K562 (cell line): ENCODE measurements at places on chromosomes 2 and 18. TPM values are rescaled to one million over a fixed set of nuclear protein-coding genes. Genes with fewer than 3 reads are reported as not detected.
A peak's percentile ranks its signal among the peaks of the same experiment; 100 is the strongest.

DNA sequence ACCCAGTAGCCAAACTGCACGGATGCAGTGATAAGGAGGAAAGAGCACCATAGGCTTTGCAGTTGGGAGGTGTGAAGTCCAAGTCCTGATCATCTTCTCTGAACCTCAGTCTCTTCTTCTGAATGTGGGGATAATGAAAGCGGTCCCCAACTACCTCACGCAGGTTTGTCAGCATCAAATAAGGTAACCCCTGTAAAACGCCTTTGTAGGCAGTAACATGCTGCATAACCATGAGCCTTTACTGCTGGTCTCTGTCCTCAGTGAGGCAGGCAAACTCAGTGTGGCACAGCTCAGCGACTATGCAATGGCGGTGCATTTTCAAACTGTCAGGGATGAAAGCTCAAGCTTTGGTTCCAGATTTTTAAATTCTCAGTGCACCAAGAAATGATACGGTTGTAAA lies 46.1 kb downstream of the DNMT3A start:
- DNase-seq, result no peak

DNA sequence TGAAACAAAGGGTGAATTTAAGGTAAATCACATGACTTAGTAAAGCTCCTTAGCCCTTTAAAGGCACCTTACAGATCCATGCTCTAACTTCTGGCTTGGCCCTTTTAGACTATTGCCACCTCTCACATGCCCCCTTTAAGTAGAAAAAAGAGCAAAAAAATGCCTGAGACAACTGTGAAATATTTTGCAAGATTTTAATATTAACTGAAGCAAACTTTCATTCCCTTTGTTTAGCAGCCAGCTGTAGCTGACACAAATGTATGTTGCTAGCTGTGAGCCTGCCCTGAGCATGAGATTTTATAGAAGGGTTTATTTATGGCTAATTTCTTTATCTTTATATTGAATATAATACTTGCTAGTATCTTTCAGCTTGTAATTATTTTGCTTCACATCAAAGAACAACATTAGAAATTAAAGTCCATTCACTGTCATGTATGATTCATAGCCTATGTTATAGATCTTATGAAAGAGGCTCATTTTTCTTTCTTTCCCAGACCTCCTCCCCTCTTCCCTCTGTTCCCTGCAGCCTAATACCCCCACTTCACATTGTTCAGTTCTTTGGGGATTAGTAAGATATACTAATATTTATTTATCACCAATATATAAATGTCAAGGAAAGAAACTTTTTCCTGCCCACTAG lies 637.2 kb upstream of the ZEB2 start:
- no peak for DNase-seq

DNA sequence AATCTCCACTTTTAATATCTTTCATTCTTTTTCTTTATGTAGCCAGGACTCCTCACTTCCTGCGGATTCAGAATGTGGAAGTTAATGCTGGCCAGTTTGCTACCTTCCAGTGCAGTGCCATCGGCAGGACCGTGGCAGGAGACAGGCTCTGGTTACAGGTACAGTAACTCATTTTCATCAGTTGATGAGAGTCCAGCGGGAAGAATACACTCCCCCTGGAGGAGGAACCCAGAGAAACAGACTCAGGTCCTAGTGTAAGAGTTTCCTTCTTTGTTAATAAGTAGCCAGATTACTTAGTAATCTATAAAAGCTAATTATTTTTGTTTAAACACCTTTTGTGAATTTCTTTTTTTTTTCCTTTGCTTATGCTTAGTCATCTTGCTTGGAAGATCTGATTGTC lies 359.4 kb downstream of the PTPRM start:
- DNase-seq, result peak; percentile 9

- no peak for DNase-seq
Measured at GRCh38 chr2:74390606-74391005, 10.5 kb upstream of the DCTN1 start.

DNA sequence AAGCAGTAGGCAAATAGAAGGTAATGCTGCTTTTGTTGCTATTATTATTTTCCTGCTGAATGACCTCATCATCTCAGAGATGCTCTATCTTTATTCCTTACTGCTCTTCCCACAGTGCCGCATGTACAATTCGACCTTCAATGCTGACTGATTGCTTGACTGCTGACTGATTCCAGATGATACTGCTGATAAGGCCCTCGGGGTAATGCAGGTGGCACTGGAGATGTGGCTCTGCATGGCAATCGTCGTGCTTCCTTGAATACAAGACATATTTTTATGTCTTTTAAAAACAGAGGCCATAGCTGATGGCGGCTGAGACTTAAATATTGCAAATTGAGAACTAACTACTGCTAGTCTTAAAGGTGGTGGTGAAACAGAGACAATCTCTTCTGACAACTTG lies 146.6 kb downstream of the LOXHD1 start:
- no peak for DNase-seq

Gene ERFE
- polyA plus RNA-seq, result 7.1 and 8.2 TPM in 2 replicates

- no peak for DNase-seq
Measured at GRCh38 chr2:126650994-126651393, 5.0 kb upstream of the GYPC start.

DNA sequence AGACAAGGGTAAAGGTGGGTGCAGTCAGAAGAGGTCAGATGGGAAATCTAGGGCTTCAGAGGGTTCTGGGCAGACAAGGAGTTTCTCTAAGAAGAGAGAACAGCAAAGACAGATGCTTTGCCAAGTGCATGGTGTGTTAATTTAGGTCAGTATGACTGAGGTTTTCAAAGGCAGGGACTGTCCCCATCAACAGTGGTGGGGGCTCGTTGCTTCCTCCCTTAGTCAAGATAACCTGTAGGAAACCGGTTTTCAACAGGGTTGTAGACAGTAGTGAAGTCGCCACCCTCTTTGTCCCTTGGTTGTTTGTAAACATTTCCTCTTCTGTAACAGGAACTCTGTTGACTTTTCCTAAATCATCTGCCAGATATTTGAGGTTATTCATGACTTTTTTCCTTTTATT lies 11.6 kb downstream of the RAB12 start:
- DNase-seq, result no peak

- DNase-seq, result no peak
Measured at GRCh38 chr2:120842456-120843439, 107.1 kb downstream of the GLI2 start.

GRCh38 chr2:50865235-50865634 lies 166.7 kb downstream of the NRXN1 start:
- no peak for DNase-seq

DNA sequence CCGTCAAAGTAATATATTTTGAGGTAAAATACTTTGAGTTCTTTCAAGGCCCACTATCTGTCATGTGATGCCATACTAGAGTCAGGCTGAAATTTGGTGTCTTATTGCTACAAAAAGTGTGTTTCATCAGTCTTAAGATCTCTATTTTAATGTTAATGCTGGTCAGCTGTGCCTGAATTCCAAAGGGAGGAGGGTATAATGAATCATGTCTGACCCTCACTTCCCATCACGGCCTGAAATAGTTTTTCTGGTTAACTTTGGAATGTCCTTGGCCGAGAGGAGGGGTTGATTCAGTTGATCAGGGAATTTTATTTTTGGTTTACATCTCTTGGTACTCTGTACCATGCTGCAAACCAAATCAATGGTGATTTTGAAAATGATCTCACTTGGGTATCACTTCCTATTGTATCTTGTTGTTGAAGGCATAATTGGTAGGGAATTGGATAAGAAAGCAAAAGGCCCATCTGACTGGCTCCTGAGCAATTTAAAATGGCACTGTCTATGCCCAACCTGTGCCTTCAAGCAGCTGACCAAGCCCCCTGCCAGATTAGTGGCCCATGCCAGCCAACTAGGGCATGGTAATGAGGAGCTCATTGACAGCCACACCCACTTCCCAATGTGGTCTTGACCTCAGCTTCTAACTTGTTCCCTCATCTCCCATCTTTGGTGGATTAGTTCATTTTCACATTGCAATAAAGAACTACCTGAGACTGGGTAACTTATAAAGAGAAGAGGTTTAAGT lies 6.1 kb upstream of the SLC35F5 start:
- DNase-seq, result no peak

DNA sequence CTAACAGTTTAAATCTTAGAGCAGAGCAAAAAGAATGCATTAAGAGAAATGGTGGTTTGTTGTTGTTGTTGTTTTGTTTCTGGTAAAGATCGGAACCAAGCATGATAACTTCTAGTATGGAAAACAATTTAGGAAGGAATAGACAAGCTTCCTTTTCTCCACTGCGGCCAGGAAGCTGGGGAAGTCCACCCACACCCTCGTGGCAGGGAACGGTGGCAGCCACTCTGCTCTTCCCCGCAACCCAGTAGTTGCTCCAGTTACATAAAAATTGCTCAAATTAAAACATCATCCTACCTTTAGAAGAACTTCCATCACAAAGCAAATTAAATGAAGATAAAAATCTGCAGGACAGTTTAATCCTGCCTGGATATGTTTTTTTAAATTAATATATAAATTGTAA lies 113.0 kb downstream of the RBMS1 start:
- no peak for DNase-seq

Gene APOB
- polyA plus RNA-seq, result not detected in 2 replicates

DNA sequence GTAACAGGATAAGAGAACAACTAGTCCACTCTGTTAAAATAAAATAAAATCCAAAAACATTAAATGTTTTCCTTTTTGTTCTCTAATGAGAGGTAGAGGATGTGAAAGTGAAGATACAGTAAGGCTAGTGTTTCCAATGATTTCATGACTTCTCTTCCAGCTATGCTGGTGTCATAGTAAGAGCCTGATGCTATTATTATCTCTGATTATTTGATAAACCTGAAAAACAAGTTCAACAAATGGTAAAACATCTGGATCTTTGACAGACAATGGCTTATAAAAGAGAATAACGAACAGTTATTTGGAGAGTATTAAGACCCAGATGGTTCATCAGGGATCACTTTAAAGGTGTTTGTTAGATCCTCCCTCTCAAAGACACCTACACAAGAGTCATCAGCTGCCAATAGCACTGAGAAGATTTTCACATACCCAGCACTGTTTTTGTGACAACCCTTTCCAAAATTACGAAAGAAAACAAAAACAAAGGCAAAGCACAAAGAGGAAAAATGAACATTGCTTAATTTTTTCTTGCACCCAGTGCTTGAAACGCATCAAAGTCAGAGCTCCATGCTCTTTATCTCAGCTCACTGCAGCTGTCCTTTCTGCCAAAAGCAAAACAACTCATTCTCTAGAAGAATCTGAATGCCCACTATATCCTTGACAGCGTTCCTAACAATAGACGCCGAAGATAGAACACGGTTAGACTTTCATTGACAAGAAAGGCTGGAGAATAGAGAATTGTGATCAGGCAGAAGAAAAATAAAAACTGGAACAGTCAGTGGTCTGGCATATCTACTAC lies 168.6 kb downstream of the SLC8A1 start:
- no peak for DNase-seq

DNA sequence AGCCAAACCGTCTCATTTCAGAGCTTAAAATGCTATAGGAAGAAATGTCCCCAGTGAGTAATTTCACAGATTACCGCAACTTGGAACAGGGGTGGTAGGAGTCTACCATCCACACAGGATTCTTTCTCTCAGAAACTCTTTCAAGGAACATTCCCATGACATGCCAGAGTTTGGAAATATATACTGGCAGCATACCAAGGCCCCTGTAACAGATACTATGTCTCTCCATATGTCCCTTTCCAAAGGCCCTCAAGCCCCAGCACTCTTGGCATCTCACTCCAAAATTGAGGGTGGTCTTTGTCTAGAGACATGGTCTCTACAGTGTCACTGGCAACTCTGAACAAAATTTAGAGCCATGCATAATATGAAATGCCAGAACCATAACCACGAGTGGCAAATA lies 11.0 kb downstream of the FIGLA start:
- no peak for DNase-seq

- DNase-seq, result peak; percentile 79
Measured at GRCh38 chr2:3536682-3537632, 17.6 kb upstream of the ADI1 start.

- no peak for DNase-seq
Measured at GRCh38 chr2:108363908-108364225, 13.9 kb upstream of the SULT1C4 start.

- DNase-seq, result no peak
Measured at GRCh38 chr2:146987996-146988395, 856.8 kb upstream of the ACVR2A start.

DNA sequence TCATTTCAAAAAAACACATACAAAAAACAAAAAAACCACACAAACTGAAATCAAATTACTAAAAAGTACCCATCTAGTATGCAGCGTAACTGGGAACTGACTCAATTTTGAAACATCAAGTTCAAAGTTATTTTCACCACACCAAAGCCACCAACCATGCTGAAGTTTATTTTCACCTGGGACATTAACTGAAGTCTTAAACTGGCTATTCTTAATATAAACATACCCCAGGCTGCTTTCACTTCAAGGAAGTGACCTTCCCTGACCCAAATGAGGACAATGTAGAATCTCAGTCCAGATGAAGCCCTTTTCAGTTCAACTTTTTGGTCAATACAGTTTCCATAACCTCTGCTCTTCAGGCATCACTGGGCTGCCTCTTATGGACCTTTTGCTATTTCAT lies 84.6 kb downstream of the PIGN start:
- no peak for DNase-seq

DNA sequence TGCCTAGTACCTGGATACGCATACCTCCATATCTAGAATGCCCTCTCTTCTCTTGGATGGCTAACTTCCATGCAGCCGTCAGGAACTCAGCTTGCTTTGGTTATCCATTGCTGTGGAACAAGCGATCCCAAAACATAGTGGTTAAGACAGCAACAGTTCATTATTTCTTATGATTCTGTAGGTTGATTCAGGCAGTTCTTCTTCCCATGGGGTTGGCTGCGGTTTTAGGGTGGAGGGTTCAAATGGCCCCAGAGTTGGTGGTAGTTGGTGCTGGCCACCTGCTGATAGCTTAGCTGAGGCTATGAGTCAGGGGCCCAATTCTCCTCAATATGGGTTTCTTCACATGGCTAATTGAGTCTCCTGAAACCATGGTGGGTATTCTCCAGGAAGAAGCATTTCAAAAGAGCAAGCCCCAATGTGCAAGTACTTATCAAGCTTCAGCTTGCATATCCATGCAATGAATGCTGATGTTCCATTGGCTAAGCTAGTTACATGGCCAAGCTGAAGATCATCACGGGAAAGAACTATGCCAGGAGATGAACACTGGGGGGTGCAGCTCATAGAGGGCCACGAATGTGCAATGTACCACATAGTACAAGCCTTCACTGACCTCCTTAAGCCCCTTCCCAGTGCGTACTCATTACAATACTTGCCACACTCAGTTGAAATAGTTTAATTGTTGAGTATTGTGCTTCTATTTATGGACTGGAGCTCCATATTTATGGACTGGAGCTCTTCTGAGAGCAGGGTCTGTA lies 10.0 kb upstream of the RHOB start:
- DNase-seq, result no peak

DNA sequence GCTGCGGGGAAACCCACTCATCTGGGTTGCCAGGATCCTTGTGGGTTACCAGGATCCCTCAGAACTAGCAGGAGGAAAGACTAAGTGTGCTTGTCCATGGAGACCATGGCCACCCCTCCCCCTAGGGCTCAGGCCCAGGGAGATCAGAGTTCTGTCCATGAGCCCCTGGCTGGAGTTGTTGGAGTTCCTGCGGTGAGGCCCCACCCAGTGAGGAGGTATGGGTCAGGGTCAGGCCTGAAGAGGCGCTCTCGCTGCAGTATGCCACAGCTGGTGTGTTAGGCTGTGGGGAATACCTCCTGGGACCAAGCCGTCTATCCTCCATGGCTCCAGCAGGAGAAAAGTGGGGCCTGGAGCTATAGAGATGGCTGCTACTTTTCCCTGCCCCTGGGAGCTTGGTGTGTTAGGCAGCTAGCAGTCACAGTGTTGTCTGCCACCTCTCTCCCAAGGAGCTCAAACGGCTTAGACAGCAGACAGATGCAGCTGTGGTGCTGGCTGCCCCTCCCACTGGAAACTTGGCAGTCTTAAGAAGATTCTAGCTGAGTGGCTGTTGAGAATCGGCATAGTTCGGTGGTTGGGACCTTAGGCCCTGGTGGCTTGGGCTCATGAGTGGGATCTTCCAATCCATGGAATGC lies 240.3 kb upstream of the CELF4 start:
- DNase-seq, result no peak
